ENCODE measurements at places on chromosomes 1 and 21. TPM values are rescaled to one million over a fixed set of nuclear protein-coding genes. Genes with fewer than 3 reads are reported as not detected.

SPAG17 gene
- total RNA-seq = 0.89 TPM

TMEM51 gene
- 17.3 TPM for total RNA-seq

MCOLN2 gene
- 6.5 TPM for total RNA-seq

NLRP3 gene
- 6.6 TPM for total RNA-seq

GTF2B gene
- total RNA-seq = 21.8 TPM

GREM2 gene
- total RNA-seq = 1.0 TPM

GRCh38 chr1:87307306-87307705 is 21.4 kb upstream of the LMO4 start:
- DNase-seq = no peak

GRCh38 chr1:112439592-112439991 is 43.6 kb downstream of the CTTNBP2NL start:
- no peak for DNase-seq

DNA sequence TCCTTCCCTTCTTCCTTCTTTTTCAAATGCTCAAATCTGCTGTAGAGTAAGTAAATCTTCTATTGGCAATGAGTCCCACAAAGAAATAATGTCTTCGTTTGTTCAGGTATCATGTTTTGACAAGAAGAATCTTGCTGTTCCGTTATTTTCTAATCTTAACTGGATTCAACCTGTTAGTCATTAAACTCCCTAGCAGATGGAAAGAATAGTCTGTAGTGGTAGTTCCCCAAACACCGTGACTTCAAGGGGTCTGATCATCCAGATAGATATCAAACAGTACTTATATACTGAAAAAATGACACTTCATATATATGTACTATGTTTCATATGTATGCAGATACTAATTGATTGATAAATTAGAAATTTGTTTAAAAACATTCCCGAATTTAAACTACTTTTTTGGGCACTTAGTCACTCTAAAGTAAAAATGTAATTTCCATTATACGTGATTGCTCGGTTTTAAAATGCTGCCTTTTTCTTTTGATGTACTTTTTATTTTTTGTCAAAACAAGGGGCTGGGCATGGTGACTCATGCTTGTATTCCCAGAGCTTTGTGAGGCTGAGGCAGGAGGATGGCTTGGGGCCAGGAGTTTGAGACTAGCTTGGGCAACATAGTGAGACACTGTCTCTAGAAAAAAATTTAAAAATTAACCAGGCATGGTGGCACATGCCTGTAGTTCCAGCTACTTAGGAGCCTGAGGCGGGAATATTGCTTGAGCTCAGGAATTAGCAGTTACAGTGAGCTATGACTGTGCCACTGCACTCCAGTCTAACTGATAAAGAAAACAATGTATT is 335.7 kb upstream of the SNX7 start:
- DNase-seq = peak; percentile 65

- peak; percentile 75 for DNase-seq
Observed at GRCh38 chr1:226637147-226637935, 88.8 kb downstream of the STUM start.

DNA sequence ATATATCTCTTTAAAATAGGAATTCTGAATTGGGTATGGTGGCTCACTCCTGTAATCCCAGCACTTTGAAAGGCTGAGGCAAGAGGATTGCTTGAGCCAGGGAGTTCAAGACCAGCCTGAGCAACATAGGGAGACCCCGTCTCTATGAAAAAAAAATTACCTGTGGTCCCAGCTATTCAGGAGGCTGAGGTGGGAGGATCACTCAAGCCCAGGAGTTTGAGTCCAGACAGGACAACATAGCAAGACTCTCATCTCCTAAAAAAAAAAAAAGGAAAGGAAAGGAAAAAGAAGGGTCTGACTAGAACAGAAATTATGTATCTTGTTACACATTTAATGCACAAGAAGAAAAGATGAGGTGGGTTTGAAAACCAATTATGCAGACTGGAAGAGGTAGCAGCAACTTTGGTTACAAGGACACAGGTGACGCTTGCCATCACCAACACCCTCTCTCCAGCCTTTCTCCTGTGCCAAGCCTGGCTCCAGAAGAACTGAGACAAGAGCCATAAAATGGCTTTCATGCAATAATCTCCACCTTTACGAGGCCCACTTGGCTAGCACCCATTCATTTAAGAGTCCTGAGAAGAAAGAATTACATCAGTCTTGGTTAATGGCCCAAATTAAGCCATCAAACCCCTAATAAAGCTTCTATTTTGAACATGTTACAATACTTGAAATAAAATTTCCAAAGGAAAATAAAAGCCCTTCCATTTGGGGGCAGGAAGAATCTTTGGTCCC is 4.8 kb upstream of the SELENBP1 start:
- no peak for DNase-seq

- DNase-seq = no peak
Observed at GRCh38 chr1:156738916-156739315, 2.0 kb downstream of the MRPL24 start.

DNA sequence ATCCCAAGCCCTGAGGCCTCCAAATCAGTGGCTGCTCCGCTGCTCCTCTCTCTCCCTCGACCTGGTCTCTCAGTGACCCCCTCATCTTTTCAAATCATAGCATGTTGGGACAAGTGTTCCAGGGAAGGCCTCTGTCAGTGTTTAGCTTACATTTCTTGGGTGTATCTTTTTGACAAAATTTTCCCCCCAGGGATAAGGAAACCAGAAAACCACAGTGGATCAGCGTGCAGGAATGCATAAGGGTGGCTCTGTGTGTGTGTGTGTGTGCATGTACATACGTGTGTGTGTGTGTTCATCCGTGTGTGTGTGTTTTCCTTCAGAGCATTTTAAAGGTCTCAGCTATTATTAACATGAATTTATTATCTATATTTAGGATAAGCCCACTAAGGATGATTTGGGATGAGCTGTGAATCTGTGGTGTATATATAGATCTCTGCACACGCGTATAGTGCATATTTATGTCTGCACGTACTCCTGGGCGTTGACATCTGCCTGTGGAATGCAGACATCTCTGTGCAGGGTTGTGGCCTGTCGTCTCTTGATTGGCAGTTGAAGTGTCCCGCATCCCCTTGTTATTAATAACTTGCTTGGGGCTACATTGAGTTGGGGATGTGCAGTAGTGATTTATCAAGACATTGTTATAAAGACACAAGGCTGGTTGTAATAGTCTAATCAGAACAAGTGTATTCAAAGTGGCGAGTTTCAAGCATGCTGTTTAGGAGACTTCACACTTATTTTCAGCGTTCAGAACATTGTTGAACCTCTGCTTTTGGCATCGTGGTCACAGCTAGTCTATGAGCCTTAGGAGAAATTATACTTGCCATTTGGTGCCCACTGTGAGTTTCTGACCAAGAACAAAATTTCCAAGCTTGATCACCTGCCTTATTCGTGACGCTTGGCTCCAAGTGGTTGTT is 55.6 kb downstream of the GALNT2 start:
- no peak for DNase-seq

GRCh38 chr1:4529446-4530165 is 124.8 kb upstream of the AJAP1 start:
- no peak for DNase-seq

DNA sequence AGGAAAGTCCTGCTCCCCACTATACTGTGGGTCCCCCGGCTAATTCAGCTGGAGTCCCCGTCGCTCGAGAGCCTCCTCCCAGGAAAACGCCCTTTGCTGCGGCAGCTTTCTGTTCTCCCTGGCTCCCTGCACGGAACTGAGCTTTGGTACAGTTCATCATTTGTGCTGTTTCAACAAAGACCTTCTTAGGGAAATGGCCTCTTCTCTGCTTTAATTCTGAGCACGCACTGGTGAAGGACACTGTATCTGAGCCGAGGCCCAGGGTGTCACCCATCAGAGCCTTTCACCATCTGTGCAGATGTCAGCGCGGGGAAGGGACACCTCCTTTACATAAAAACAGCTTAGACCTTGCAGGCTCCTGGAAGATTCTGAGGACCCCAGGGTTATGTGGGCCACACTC is 13.5 kb upstream of the PEX10 start:
- DNase-seq = no peak

GRCh38 chr1:172269084-172269483 is 151.4 kb upstream of the C1orf105 start:
- DNase-seq = no peak

GRCh38 chr1:167775178-167775577 is 53.4 kb downstream of the MPZL1 start:
- no peak for DNase-seq

DNA sequence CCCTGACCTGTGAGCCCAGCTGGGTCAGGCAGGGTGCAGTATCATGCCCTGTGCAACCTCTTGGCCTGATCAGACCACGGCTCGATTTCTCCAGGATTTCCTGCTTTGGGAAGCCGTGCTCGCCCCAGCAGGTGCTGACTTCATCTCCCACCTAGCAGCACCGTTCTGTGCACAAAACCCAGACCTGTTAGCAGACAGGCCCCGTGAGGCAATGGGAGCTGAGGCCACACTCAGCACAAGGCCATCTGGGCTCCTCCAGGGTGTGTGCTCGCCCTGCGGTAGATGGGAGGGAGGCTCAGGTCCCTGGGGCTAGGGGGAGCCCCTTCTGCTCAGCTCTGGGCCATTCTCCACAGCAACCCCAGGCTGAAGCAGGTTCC is 29.6 kb downstream of the SLC19A1 start:
- DNase-seq = peak; percentile 40

GRCh38 chr1:22366346-22366745 is 85.3 kb upstream of the ZBTB40 start:
- DNase-seq = no peak

- no peak for DNase-seq
Observed at GRCh38 chr1:17637055-17637454, 97.6 kb downstream of the ARHGEF10L start.

GRCh38 chr1:83497563-83497962 is 501.4 kb downstream of the TTLL7 start:
- DNase-seq = no peak

DNA sequence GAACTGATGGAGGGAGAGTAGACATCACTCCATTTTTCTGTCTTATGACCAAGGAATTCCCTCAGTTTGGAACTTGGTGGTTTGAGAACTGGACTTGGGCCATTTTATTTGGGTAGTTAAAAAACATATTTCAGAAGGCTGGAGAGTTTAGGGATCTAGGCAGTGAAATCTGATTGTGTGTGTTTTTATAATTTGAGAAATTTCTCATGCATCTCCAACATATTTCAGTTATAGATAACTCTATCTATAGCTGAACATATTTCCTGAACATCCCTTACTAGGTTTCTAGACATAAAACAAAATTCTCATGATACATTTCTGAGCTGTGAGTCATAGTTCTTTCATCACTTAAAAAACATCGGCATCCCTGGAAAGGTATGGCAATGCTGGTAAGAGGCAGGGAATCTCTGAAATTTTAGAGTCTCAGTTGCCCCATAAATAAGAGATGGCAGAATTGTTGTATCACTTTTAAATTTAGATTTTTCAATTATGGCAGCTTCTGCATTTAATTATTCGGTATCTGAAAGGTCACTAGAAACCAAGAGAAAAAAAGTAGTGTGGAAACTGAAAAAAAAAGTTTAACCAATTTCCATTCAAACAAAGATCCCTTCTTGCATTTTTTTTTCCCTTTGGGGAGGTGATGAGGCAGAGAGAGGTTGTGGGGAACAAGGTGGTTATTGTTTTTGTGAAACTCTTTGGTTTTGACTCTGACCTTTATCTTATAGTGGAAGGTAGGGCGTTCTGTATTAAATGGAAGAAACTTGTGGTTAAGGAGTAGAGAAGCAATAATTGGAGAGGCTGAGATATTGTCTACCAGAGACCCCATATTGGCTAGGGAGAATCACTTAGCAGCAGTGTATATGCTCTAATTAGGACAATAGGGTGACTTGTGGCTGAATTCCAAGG is 102.9 kb downstream of the FASLG start:
- DNase-seq = no peak

DNA sequence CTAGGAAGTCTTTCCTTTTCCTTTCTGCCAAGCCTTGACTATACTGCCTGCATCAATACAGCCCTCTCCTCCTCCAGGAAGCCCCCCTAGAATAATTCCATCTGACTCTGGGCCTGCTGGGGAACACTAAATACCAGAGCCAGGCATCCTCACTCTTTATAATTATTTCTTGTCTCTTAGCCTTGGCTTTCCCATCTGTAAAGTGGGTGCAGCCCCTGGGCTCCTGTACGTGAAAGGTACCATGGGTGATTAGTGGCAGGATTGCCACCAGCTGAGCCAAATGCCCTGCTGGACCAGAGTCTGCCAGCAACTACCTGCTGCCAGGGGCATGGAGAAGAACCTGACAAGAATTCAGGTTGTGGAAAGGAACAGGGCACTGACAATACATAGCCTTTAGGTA is 58.7 kb downstream of the LGR6 start:
- DNase-seq = no peak

DNA sequence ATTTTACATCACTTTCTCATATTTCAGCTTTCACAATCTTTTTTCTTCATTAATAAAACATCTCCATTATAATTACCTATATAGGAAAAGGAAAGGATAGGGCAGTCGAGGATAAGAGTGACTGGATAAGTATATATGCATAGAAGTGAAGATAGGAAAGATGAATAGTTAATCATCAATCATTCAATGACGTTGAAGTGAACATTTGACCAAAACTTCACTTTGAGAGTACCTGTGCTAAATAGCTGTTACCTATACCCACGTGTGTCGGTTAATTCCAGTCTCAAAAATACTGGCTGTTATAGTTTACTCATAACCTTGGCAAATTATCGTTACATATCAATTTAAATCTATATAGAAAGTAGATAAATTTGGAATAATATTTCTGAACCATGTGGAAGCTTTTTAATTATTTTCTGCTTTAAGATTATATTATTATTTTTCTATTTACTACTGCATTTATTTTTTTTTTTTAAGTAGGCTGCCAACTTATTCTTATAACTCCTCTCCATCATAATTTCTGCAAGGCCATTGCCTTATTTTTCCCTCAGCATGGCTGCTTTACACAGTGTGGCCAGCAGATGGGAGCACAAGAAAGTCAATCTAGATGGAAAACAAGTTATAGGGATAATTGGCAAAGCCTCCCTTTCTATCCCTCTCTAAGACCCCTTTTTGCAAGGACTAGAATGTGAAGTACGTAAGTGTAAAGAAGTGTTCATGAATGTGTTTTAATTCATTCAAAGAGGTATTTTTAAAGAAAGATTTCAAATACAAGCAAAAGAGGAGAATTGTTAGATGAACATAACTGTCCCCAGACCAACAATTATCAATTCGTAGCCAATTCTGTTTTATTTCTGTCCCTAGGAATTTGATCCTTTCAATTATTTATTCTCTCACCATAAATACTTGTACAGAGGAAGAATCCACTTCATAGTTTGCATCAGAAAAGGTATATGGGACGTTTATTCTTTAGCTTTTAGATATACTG is 290.4 kb downstream of the KCNT2 start:
- no peak for DNase-seq

GRCh38 chr1:218392780-218393179 is 47.6 kb downstream of the TGFB2 start:
- DNase-seq = no peak

All from sciatic nerve (tissue), 2 donors.